ENCODE measurements at places on chromosomes 2 and 18.

- DNase-seq = peak; percentile 6
Measured at GRCh38 chr2:176960736-176961520, 251.7 kb upstream of the HNRNPA3 start.

GRCh38 chr2:197086500-197086899 lies 160.0 kb upstream of the PGAP1 start:
- DNase-seq = peak; percentile 92

DNA sequence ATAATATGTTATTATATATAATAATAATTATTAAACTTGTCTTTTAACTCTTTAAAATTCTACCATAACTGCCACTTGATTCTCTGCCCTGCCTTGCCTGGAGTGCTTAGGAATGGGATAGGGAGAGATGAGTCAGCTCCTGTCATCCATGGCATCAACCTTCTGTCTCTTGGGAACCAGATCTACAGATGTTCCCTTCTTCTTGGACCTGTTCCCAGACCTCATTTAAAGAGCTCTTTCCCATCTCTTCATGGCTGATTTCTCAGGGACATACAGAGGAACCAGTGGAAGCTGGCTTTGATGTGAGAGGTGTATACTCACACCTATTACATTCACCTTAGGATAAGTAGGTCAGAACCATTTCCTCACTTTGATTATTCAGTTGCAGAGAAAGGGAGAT lies 155.3 kb upstream of the MYO3B start:
- DNase-seq = no peak

GRCh38 chr2:218867900-218868299 lies 8.3 kb downstream of the WNT6 start:
- no peak for DNase-seq

- DNase-seq = no peak
Measured at GRCh38 chr18:73283032-73283431, 415.2 kb upstream of the NETO1 start.

DNA sequence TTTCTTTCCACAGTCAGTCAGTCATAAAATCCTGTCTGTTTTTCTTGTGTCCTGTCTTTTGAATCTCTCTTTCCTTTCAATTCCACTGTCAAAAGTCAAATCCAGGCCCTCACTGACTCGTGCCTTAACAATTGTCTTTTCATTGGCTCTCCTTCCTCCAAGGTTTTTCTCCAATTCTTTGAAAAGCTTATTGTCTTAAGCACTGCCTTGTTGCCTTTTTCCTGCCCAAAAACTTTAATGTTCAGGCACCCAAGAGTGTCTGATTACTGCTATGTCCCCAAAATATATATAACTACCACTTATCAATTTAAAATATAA lies 13.9 kb upstream of the SULT1C4 start:
- no peak for DNase-seq

DNA sequence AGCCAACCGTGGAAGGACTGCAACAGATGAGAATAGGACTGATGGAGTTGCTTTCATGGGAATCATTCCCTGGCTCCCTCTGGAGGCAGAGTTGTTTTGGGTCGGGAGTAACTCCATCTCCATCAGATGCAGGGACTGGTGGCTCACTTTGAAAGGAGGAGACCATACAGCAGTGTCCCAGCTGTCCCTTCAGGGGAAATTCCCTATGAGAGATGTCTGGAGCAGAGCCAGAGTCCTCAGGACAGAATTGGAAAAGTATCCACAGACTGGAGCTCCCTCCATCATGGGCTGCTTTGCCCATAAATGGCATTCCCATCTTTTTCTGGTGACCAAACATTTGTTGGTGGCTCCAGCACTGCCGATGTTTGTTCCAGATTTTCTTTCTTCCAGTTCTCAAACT lies 144.3 kb downstream of the NCK2 start:
- DNase-seq = no peak

DNA sequence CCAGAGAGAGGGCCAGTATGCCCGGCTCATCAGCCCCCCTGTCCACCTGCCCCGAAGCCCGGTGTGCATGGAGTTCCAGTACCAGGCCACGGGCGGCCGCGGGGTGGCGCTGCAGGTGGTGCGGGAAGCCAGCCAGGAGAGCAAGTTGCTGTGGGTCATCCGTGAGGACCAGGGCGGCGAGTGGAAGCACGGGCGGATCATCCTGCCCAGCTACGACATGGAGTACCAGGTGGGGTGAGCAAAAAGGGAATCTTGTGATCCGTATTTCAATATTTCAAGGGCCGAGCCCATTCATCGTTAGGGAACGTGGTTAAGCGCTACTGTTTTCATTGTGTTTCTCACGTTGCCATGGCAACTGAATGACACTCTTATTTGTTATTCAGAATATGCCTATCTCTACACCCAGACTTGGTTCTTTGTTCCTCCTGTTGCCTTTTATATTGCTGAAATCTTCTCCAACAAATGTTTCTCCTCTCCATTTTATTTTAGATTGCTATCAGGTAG lies 81.5 kb downstream of the NRP2 start:
- peak; percentile 40 for DNase-seq

- DNase-seq = peak; percentile 20
Measured at GRCh38 chr2:182228741-182229140, 198.1 kb downstream of the PDE1A start.

DNA sequence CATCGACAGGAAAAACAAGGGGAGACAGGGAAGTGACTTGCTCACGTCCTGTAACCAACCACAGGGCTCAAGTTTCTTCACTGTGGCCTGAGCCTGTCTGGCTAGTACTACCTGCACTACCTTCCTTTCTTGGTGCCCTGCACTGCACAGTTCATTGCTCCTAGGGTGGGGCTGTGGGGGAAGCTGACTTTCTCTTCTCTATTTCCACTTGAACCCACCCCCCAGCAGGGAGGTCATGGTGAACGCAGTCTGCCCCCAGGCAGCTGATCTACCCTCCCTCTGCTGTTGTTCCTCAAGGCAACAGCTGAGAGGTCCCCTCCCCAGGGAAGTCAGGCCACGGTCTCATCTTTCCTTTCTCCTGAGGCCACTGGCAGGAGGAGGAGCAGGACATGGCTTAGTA lies 532.1 kb downstream of the SOX11 start:
- no peak for DNase-seq

DNA sequence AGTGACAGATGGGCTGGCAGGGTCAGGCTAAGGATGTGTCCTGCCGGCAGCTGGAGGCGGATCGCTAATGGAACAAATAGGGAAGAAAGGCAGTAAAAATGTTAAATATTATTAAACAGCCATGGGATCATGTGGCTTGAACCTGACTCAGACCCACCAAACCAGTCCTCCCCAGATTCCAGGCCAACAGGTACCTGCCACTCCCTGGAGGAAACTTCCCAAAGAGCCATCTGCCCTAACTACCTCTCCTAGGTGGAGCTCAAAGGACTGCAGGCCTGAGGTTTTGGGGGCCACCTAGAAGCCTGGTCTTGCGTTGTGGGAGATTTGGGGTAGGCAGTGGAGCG lies 34.3 kb downstream of the CIB4 start:
- no peak for DNase-seq

DNA sequence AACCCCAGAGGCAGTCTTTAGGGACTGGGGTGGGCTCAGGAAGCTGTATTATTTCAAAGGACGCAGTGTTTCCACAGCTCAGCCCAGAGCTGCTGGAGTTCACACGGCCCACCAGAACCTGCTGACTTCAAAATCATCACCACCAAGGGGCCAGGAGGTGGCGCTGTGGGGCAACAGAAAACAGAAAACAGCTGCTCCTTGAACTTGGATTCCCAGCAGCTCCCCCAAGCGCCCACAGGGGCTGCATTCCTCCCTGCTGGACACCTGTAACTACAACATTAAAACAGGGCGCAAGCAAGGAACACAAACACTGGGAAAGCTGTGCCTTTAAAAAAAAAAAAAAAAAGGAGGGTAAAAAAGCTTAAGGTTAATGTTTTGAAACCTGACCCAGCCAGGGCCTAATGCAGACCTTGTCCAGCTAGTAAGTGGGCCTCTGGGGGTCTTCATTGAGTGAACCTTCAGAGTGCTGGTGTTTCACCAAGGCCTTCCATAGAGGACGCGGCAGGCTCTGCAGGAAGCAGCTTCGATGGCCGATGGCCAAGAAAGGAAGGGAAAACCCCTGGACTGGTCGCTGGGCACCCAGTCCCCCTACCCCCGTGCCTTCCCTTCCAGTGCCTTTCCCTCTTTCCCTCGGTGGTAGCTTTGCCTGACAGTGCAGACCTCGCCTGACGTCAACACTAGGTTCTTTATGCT lies 25.9 kb downstream of the MLPH start:
- peak; percentile 86 for DNase-seq

DNA sequence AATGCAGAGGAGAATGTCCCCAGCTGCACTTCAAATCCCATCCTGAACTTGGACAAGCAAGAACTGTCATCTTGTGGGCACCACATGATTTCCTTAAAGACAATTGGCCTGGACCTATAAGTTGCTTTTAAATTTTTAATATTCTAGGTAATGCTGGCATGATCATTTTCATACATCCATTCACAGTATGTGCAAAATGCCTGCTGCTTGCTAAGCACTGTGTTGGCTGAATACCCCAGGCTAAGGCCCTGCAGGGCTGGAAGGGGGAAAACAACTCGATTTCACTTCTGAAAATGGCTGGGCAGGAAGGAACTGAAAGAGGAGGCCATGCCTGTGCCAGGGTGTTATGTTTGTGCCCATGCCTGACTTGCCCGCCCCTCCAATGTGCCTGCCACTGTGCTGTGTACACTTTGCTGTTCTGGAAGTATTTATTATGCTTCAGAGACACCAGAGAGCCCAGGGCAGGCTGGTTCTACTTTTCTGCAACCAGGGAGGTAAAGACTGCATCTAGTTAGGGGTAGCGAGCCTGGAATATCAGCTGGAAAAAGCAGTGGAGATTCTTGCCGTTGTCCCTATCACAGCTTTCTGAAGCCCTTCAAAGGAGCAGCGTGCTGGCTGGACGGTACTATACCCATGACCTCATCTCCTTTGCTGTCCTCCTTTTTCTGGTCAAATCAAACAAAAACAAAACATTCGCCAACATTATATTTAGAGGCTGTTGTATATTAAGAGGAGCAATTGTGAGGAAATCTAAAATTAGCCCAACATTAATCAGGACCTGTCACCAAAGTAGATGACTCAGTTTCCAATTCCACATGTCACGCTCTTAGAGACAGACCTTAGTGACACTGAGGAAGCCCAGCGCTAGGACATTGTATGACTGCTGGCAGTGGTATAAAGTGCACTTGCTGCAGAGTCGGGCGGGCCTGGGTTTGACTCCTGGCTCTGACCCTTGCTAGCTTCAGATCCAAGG lies 158.1 kb downstream of the DDX1 start:
- DNase-seq = no peak

GRCh38 chr2:31428001-31428418 lies 13.5 kb upstream of the XDH start:
- no peak for DNase-seq

GRCh38 chr2:229153267-229153666 lies 117.8 kb downstream of the PID1 start:
- no peak for DNase-seq

DNA sequence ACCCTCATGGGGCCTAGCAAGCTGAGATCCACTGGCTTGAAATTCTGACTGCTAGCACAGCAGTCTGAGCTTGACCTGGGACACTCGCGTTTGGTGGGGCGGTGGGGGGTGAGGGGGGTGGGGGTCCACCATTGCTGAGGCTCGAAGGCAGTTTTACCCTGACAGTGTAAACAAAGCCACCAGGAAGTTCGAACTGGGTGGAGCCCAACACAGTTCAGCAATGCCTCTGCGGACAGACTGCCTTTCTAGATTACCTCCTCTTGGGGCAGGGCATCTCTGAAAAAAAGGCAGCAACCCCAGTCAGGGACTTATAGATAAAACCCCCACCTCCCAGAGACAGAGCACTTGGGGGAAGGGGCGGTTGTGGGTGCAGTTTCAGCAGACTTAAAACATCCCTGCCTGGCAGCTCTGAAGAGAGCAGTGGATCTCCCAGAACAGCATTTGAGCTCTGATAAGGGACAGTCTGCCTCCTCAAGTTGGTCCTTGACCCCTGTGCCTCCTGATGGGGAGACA lies 149.7 kb upstream of the TANK start:
- no peak for DNase-seq

GRCh38 chr2:24821433-24821891 lies 28.2 kb downstream of the CENPO start:
- no peak for DNase-seq

DNA sequence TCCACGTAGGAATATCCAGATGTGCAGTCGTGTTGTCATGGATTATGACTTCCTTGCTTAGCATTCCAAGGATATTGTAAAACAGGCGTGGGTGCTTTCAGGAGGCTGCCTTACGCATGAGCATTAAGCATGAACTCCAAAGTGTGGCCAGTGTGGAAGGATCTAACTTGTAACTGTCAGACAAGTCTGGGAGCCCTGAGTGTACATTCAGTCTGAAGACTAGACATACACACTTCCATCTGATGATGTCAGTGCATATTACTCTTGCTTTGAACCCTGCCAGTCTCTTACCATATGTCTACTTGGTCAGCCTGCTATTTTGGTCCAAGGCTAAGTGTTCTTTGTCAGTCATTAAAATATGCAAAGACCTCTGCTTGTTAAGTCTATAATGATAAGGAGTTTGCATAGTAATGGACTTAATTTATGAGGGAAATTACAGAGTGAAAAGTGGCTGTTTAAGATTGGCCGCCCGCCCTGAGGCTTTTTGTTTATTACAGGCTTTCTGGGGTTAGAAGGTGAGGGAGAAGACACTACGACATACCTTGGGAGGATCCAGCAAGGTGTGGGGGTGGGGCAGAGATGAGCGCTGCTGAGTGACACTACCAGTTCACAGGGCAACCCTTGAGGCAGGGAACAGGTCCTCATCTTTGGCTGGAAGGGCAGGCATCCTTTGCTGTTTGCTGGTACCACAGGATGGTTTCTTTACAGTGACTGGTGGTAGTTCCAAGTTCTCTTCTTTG lies 48.3 kb downstream of the CABLES1 start:
- no peak for DNase-seq

DNA sequence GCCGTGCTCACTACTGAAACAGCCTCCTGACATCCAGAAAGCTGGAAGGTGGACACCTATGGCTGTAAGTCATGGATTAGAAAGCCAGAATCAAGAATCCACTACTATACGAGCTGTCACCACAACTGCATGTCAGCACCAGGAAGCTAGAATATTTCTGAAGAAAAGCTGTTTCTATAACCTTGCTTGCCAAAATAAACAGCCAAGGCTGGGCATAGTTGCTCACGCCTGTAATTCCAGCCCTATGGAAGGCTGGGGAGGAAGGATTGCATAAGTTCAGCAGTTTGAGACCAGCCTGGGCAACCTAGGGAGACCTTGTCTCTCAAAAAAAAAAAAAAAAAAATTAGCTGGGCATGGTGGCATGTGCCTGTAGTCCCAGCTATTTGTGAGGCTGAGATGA lies 96.3 kb upstream of the GAREM1 start:
- DNase-seq = no peak
